Suppressor macrophage treated with lipopolysaccharide for 4 hours (primary cell): ENCODE measurements at places on chromosomes 7 and 10.

GRCh38 chr7:141017555-141017954 lies 2.8 kb upstream of the MRPS33 start:
- no peak for DNase-seq

DNA sequence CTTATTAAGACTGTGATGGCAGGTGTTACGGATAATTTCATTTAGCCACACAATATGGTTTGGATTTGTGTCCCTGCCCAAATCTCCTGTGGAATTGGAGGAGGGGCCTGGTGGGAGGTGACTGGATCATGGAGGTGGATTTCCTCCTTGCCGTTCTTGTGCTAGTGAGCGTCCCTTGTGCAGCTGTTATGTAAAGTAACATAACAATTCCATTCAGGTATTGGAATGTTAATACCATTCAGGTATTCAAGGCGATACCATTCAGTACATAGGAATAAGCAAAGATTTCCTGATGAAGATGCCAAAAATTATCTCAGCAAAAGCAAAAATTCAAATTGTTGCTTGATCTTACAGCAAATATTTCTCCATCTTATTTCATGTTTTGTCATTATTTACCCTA lies 32.5 kb upstream of the PLXDC2 start:
- DNase-seq, result no peak

- DNase-seq, result peak; percentile 46
Measured at GRCh38 chr10:91190876-91191583, 29.4 kb upstream of the PCGF5 start.

DNA sequence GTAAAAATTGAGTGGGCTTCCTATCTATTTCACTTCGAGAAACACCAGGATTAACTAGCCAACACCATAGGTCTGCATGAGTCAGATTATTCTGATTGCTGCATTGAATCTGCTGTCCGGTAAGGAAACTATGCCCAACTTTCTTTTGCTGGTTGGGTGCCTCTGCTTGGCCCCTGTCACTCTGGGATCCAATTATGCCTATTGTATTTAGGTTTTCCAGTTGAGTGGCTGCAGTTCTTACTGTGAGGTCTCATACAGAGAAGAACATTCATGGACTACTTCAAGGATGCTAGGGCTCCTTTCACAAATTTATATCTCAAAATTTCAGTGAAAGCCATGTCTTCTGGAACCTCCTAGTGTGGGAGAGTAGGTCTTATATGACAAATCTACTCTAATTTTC lies 215.1 kb upstream of the SORCS1 start:
- no peak for DNase-seq

- no peak for DNase-seq
Measured at GRCh38 chr10:130889240-130889639, 422.3 kb downstream of the TCERG1L start.

DNA sequence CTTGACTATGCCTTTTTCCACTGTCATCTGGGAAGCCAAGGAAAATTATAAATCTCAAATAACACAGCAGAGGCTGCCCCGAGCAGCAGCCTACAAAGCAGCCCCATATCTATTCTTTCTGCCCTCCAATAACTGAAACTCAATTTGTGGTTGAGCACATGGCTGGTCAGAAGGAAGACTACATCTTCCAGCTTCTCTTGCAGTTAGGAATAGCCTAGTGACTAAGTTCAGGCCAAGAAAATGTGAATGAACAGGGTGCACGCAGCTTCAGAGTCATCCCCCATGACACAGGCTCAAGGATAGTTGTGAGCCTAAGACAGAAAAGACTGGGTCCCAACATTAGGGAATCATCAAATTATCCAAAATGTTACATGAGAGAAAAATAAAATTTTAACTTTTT lies 42.3 kb downstream of the CHCHD3 start:
- DNase-seq, result no peak

GRCh38 chr7:50068026-50068425 lies 25.0 kb downstream of the ZPBP start:
- DNase-seq, result peak; percentile 14

GRCh38 chr7:67359900-67360299 lies 363.3 kb downstream of the TYW1 start:
- no peak for DNase-seq

GRCh38 chr7:134692344-134692705 lies 45.7 kb downstream of the BPGM start:
- no peak for DNase-seq

DNA sequence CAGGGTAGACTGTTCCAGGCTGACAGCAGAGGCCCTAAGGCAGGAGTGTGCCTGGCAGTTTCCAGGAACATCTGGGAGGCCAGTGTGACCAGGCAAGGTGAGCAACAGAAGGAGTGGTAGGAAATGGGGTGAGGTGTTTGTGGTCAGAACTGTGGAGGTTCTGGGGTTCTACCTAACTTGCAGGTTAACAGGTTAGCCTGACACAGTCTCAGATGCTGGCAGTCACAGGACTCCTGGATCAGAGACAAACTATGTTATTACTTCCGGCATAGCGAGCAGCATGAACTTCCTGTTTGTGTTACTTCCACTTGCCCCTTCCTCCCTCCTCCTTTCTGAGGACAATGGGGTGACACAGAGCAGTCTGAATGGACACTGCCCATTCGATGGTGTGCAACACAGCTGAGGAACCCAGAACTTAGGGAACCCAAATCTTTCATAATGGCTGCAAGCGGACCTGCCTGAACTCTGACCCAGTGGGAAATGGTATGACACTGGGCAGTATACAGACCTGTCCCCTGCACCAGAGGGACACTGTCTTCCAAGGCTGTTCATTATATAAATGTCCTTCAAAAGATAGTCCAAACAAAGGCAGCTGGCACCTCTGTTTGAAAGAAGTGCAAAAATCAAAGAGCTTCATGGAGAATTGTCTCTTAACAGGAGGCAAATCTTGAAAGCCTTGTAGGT lies 3.9 kb upstream of the SAR1A start:
- peak; percentile 62 for DNase-seq

DNA sequence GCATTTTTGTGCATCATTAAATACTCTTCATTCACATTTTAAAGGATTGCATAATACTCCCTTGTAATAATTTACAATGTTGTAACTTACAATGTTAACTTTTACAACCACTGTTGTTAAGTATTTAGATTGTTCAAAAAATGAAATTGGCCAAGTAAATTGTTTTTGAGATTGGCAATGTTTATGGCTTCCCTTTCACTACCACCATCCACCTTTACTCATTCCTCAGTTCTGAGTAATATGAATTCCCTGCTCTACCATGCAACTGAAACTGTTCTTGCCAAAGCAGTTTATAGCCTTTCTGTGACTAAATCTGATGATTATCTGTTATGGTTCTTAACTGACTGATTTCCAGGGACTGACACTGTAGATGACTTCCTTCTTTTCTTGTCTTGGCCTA lies 80.5 kb upstream of the TMEM106B start:
- no peak for DNase-seq

GRCh38 chr10:130350996-130351395 lies 214.8 kb downstream of the GLRX3 start:
- DNase-seq, result no peak

- DNase-seq, result no peak
Measured at GRCh38 chr10:82564353-82565196, 689.6 kb downstream of the NRG3 start.

GRCh38 chr7:55172161-55172560 lies 153.3 kb downstream of the EGFR start:
- DNase-seq, result no peak

- DNase-seq, result peak; percentile 80
Measured at GRCh38 chr10:3783316-3783681, 1.7 kb downstream of the KLF6 start.

DNA sequence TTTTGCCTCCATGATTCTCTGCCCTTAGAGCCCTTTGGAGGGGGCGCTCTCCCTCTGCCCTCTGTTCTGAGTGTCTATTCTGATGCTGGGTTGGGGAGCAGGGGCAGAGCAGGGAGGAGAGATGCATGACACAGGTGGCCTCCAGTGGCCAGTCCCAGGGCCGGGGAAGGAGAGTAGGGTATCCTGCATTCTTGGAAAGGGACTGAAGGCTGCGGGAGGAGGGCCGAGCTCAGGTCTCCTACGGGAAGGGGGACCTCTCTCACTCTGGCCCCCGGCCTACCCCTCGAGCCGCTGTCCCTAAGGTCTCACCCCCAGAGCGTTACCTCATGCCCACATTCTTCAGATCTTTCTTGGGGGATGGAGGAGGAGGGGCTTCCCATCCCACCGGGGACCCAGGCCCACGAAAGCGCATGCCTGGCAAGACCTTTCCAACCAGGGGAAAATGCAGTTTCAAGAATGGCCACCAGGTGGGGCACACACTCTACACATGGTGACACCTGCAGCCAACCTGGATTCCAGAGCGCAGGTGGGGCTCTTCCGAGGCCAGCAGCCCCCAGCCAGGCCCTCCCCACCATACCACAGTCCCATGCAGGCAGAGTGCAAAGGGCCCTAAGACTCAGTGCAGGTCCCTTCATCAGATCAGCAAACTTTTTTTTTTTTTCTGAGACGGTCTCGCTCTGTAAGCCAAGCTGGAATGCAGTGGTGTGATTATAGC lies 86.4 kb downstream of the MYL10 start:
- DNase-seq, result peak; percentile 65

DNA sequence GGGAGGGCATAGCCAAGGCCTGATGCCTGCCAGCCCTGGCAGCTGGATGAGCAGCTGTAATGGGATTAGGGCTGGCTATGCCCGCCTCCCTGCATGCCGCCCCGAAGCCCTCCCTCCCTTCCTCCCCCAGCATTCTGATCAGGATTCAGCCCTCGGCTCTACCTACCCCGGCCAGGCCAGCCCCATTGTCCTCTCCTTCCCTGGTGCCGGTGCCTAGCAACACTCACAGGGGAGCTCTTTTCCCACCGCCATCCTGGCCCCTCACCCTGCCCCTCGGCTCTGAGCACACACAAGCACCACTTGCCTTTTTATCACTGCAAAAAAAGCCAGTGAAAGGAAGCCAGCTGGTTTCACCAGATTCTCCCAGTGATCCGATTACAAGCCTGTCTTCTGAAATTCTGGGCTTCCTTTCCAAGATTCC lies 9.0 kb upstream of the ADCYAP1R1 start:
- no peak for DNase-seq

DNA sequence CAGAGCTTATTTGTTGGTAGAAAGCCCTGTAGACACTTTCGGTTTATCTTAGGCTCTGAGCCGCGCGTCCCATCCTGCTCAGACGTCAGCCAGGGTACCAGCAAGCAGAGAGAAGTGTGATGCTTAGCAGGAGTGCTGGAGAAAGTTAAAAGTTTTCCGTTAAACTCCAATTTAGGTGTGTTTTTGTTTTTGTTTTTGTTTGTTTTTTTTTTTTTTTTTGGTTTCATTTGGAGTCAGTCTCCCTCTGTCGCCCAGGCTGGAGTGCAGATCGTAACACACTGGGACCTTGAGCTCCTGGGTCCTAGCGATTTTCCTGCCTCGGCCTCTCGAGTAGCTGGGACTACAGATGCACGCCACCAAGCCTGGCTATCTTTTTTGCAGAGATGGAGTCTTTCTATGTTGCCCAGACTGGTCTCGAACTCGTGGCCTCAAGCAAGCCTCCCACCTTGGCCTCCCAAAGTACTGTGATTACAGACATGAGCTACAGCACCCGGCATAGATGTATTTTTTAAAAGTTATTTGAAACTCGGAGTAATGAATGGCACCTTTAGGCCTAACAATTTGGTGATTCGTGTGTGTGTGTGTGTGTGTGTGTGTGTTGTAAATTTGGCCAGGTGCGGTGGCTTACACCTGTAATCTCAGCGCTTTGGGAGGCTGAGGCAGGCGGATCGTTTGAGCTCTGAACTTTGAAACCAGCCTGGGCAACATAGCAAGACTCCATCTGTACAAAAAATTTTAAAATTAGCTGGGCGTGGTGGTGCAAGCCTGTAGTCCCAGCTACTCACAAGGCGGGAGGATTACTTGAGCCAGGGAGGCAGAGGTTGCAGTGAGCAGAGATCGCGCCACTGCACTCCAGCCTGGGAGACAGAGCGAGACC lies 1.3 kb upstream of the HIP1 start:
- no peak for DNase-seq

- peak; percentile 76 for DNase-seq
Measured at GRCh38 chr7:106731187-106731586, 70.2 kb upstream of the CCDC71L start.

DNA sequence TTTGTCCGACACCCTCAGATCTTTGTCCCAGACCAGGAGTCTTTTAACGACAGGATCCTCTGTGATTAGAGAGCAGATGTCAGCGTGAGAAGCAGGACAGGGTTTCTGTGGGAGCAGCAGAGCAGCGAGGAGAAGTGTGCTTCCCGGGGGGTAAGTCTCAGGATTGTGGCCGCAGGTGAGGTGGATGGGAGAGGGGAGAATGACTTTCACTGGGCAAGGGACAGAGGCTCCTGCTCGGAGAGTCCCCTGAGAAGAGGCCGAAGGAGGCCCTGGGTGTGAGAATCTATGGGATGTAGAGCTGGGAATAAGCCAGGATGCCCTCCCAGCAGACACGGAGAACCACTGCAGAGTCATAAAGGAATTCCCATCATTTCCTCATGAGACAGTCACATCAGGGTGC lies 10.4 kb upstream of the RBAK start:
- no peak for DNase-seq

- DNase-seq, result peak; percentile 4
Measured at GRCh38 chr7:1883031-1883761, 213.1 kb downstream of the ELFN1 start.

- DNase-seq, result no peak
Measured at GRCh38 chr10:7625836-7626235, 40.9 kb downstream of the ITIH5 start.

DNA sequence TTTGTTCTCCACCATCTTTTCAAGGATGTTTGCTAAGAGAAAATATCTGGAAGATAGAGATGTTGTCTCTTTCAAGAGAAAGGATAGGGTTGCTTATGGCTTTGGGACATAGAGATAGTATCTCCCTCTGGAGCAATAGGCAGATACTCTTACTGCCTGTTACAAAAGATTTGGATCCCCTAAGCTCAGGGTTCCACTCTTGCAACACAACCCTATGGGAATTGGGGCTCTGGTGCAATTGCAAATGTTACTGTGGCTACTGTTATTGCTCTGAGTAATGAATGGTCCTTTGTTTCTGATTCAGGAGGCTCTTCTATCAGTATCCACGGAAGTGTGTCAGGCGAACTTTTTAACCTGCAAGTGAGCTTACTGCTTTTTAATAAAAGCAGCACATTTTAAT lies 88.8 kb downstream of the GPR85 start:
- DNase-seq, result no peak

DNA sequence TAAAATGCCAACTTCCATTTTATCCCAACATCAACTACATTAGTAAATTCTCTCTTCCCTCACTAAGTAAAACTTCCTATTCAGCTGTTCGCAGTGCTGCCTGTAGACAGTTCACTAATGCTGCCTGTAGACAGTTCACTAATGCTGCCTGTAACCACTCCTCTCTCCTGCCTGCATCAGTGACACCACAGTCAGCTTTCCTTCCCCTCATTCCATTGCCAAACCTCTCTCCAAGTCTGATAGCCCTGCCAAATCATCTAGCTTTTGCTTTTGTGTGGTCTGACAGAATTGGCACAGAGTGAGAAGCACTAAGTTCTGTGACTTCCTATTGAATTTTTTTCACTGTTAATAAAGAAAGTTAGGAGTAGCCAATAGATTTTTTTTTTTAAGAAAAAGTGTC lies 43.0 kb upstream of the MACC1 start:
- no peak for DNase-seq
